NCI-H510A treated with DMSO at 0.1 percent for 48 hours (cell line): ENCODE measurements at places on chromosomes 11 and 22.
A peak's percentile ranks its signal among the peaks of the same experiment; 100 is the strongest.

DNA sequence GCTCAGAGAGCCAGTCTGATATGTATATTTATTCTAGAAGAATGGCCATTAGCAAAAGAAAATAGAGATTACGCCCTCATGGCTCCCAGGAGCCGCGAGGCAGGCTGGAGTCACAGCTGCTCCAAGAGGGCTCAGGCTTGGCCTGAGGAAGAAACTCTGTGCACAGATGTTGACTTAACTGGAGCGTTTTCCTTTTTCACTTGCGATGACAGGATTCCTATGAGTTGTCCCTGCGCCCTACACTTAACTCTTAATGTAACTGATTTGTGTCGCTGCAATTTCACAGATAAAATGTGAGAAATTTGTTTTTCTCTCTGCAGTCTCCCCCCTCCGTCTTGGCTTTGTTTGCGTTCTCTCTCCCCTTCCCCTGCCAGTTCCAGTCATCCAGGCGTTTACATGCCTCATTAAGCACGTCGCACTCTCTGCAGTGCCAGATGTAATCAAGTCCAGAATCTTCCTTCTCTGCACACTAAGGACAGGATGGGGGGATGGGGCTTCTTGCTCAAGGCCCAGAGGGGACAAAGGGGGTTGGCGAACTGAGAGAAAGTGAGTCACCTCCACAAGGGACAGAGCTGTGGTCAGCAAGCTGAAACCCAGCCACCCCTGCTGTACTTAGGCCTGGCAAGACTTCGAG, 1060.1 kb downstream of the NTM start:
- DNase-seq = peak; percentile 98

GRCh38 chr22:39839917-39840510, 53.5 kb downstream of the ENTHD1 start:
- no peak for DNase-seq

- no peak for DNase-seq
Observed at GRCh38 chr11:64018310-64018709, 17.4 kb upstream of the FLRT1 start.

GRCh38 chr11:72229925-72230763, 5.6 kb downstream of the INPPL1 start:
- DNase-seq = no peak

DNA sequence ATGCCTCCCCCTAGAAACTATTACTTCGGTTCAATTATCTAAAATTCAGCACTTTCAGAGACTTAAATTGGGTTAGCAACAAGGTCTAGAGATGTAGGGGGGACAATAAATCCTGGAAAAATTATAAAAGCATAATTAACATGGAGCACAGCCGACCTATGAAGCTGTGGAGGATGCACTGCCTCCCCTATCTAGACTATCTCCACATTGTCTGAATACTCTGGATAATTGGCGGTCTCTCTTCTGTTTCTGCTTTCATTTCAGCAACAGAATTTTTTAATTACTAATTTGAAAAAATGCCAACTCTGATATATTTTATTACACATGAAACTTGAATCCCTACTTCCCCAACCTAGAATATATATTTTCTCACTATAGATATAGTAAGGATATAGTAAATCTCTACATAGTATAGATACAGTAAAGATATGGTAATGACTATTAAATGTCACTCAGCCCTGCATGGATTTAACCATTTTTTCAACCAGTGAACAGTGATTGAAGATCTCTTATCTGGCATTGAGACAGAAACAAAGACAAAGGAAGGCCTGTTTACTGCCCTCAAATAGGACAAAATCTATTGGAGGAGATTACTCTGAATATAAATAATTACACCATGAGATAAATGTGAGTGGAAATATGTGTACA, 157.6 kb downstream of the BLID start:
- DNase-seq = no peak

- no peak for DNase-seq
Observed at GRCh38 chr11:93653080-93653479, 8.4 kb upstream of the CEP295 start.

- no peak for DNase-seq
Observed at GRCh38 chr22:33806191-33806590, 114.1 kb downstream of the LARGE1 start.

GRCh38 chr11:2844116-2844842, 41.3 kb downstream of the CDKN1C start:
- no peak for DNase-seq

DNA sequence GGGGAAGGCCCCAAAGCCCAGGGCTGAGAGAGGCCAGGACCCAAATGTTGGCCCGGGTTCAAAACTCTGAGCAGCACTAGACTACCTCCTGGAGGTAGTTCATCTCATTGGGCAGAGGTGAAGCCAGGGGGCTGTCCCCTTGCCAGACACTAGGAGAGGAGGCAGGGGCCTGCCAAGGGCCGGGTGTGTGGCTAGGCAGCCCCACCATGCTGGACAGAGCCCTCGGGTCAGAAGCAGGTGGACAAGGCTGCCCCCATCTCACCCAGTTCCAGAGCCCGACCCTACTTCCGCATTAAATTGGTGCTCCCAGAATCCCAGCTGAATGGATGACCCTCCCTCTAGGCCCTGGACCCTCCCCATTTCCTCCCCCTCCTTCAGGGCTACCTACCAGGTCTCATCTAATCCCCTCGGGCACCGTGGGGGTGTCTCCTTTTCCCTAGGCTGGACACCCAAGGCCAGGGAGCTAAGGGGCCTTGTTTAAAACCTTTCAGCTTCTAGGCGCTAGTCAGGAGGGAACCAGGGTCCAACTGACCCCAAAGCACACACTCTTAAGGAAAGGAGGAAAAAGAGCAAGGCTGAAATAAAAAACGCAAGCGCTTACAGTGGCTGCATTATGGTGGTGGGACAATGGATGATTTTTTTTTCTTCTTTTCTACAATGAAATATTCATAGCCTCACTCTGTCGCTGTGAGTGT, 72.1 kb upstream of the TCF20 start:
- no peak for DNase-seq

DNA sequence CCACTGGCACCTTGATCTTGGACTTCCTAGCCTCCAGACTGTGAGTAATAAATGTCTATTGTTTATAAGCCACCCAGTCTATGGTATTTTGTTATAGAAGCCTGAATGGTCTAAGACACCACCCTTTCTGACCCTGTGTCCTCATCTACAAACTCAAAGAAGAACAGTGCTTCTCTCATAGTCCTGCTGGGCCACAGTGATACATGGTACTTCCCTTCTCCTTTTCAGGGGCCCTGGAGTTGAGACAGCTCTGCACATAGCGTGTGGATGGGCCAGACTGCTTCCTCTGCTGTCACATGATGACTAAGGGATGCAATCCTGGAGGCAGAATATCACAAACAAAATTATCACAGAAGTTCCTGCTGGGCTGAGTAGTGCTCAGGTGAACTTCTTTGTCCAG, 5.0 kb downstream of the KCNJ11 start:
- DNase-seq = no peak

DNA sequence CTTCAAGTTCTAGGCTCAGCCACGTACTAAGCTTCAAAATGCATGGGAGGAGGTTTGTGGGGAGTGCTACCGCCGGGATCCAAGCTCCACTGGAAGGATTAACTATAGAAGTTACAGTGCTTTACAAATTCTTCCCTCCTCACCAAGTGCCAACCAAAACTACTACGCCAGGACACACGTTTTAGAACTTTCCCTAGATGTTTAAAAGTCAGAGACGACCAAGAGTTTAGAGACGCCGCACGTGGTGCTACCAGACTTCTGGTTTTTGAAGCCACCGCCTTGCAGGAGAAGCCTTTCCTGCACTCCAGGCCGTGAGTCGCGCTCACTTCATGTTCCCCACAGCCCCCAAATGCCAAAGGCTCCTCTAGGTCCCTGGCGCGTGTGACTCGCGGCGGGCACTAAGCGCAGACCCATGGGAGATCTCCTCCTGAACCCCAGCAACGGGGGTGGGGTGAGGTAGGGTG, 734 bp downstream of the SNU13 start:
- DNase-seq = no peak

DNA sequence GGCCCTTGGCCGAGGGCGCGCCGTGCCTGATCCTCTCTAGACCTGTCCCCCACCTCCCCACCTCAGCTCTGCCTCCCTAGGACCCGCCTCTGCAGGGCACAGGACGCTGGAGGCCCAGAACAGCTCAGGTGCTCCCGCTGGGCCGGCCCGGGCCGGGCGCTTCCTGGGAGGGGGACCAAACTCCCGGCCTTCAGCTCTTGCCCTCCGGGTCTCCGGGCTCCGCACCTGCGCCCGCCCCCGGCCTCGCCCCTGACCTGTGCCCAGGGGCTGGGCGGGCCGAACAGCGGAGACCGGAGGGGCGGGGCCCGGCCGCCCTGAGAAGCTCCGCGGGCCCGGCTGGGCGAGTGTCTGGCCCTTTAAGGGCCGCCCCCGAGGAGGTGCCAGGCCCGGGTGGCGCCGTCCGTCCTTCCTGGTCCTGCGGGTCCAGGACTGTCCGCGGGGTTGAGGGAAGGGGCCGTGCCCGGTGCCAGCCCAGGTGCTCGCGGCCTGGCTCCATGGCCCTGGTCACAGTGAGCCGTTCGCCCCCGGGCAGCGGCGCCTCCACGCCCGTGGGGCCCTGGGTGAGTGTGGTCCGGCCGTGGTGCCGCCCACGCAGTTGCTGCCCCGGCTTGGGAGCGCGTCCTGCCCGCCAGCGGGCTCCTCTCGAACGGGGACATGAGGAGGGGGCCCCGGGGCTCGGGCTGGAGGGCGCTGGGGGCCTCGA, at the start of gene SSH3:
SSH3 (plus strand) TSS at position 399 of the 703 bp plus-strand sequence; CDS start at position 495, 96 bp downstream.
- DNase-seq = peak; percentile 93
